ENCODE measurements at places on chromosomes 11 and 22.

GRCh38 chr11:76197332-76197731, 9.0 kb downstream of the WNT11 start:
- DNase-seq: no peak

GRCh38 chr11:119782006-119782738, 53.2 kb upstream of the NECTIN1 start:
- no peak for DNase-seq

GRCh38 chr11:117614728-117615127, 182.3 kb downstream of the DSCAML1 start:
- no peak for DNase-seq

DNA sequence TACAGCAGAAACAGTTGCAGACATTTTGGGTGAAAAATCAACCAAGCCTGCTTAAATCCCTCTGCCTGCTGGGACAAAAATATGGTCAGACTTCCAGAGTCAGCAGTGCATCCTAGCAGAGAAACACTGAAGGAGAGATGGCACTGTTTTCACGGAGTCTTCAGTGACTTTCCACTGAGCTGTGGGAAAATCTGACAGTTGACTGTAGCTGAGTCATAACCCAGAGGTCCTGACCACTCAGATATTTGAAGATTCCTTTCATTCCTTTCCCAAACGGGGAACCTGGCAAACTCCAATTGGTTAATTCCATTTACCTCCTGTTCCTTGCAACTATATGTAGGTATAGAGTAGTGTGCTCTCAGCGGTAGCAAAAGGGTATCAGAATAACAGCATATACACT, 20.9 kb upstream of the UPB1 start:
- DNase-seq: no peak

DNA sequence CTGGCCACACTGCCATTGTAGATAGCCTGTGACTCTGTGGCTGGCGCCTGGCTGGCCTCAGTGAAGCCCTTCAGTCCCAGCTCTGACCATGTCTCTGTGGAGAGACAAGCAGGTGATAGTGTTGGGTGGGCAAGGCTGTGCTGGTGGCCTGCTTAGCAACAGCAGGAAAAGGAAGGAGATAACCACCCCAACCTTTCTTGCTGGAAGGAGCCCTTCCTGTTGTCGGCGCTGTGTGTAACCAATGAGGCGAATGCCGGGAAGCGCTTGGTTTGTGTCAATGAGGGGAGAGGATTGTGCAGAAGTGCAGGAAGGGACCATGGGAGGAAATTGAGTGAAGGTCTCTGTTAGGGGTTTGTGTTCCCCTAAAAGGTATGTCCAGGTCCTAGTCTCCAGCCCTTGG, 27.3 kb downstream of the PARVB start:
- DNase-seq: no peak

Data from CD4-positive, alpha-beta T cell treated with Interleukin-17A for 1 hour (primary cell).